ENCODE measurements at places on chromosomes 16 and 17. TPM values are rescaled to one million over a fixed set of nuclear protein-coding genes. Genes with fewer than 3 reads are reported as not detected.

GRCh38 chr17:18025241-18025944 is 13.6 kb downstream of the ATPAF2 start:
- no peaks in the 10 kb centered on the region for H3K27me3 ChIP-seq
- H3K36me3 ChIP-seq = no peaks in the 10 kb centered on the region
- H3K27ac ChIP-seq = no peak overlapping the region
- DNase-seq = no peak
- H3K4me3 ChIP-seq = no peak overlapping the region

GRCh38 chr16:51146256-51146924 is 4.7 kb downstream of the SALL1 start:
- H3K27me3 ChIP-seq = peaks cover 22% of the 10 kb centered on the region
- H3K4me3 ChIP-seq = no peak overlapping the region
- no peaks in the 10 kb centered on the region for H3K4me1 ChIP-seq
- no peak overlapping the region for H3K27ac ChIP-seq
- no peaks in the 10 kb centered on the region for H3K36me3 ChIP-seq
- no peak for DNase-seq

GRCh38 chr16:85525420-85526184 is 87.5 kb upstream of the GSE1 start:
- no peaks in the 10 kb centered on the region for H3K27me3 ChIP-seq
- H3K36me3 ChIP-seq = no peaks in the 10 kb centered on the region
- no peak for DNase-seq
- no peak overlapping the region for H3K4me3 ChIP-seq

DNA sequence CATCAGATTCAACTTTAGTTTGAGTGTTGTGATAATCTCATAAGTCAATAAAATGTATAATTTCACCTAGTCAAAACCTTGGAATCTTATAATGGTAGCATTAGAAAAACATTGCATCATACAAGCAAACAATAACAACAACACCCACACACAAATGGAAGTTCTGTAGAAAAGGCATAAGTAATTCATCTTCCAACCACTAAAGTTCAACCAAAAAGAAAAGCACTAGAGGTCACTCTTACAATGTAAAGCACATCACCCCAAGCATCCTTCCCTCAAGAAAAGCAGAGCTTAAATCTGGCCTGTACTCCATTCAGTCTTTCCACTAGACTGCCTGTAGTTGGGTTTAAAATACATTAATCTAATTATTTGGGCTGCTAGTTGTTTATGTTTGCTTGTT is 1.8 kb downstream of the CNTNAP4 start:
- no peak overlapping the region for H3K27ac ChIP-seq
- no peak overlapping the region for H3K4me3 ChIP-seq

Gene CCL8
- 0.94 TPM for total RNA-seq

Measured in colonic mucosa (tissue), 4 donors.